ENCODE measurements at places on chromosomes 13 and 19. TPM values are rescaled to one million over a fixed set of nuclear protein-coding genes. Genes with fewer than 3 reads are reported as not detected.

The MYH14 gene
- total RNA-seq, result 115 TPM

The SHFL gene
- 9.1 TPM for total RNA-seq

GRCh38 chr13:66415444-66415843, 814.7 kb downstream of the PCDH9 start:
- DNase-seq, result no peak
- H3K36me3 ChIP-seq, result no peaks in the 10 kb centered on the region
- no peaks in the 10 kb centered on the region for H3K27me3 ChIP-seq
- H3K4me1 ChIP-seq, result no peaks in the 10 kb centered on the region
- H3K4me3 ChIP-seq, result no peak overlapping the region

- H3K4me3 ChIP-seq, result peak overlapping the region; percentile 60
- H3K27ac ChIP-seq, result peak overlapping the region; percentile 51
- no peak for DNase-seq
Measured at GRCh38 chr19:1067341-1067957, 482 bp downstream of the ARHGAP45 start.

DNA sequence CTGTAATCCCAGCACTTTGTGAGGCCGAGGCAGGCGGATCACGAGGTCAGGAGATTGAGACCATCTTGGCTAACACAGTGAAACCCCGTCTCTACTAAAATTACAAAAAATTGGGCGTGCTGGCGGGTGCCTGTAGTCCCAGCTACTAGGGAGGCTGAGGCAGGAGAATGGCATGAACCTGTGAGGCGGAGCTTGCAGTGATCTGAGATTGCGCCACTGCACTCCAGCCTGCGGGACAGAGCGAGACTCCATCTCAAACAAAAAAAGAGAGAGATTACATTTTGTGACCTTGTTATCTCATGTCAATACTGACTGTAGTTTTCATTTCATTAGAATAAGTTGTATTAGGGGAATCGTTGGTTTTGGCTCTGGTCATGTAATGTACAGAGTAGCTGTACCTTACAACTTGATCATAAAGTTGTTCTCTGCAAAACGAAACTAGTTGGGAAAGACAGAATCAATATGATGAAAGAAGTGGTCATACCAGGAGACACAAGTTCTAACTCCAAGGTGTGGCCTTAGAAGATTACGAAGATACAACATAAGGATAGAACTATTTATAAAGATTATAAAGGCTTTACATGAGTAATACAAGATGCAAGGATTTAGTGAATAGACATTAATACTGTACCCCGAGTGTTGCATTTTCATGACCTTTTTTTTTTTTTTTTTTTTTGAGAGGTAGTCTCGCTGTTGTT, 15.3 kb downstream of the TMEM38A start:
- H3K27ac ChIP-seq, result no peak overlapping the region
- H3K4me3 ChIP-seq, result no peak overlapping the region
- H3K36me3 ChIP-seq, result peaks cover 16% of the 10 kb centered on the region
- peaks cover 12% of the 10 kb centered on the region for H3K4me1 ChIP-seq
- no peak for DNase-seq
